ENCODE measurements at places on chromosomes 2 and 18.
A peak's percentile ranks its signal among the peaks of the same experiment; 100 is the strongest.

DNA sequence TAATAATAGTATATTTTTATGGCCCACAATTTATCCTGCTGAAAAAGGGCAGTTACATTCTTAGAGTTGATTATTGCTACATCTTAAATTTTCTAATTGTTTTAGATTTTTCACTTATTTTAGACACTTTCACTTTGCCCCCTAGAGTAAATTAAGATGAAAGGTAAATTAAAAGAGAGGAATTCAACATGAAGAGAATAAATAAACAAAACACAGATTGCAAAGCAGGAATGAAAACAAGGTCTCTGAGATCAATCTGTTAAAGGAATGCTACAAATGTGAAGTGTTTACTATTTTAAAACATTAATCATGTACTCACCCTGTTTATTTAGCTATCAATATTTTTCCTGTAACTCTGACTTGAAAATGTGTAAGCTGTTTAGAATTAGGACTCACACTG, 113.5 kb upstream of the ETAA1 start:
- DNase-seq = no peak

DNA sequence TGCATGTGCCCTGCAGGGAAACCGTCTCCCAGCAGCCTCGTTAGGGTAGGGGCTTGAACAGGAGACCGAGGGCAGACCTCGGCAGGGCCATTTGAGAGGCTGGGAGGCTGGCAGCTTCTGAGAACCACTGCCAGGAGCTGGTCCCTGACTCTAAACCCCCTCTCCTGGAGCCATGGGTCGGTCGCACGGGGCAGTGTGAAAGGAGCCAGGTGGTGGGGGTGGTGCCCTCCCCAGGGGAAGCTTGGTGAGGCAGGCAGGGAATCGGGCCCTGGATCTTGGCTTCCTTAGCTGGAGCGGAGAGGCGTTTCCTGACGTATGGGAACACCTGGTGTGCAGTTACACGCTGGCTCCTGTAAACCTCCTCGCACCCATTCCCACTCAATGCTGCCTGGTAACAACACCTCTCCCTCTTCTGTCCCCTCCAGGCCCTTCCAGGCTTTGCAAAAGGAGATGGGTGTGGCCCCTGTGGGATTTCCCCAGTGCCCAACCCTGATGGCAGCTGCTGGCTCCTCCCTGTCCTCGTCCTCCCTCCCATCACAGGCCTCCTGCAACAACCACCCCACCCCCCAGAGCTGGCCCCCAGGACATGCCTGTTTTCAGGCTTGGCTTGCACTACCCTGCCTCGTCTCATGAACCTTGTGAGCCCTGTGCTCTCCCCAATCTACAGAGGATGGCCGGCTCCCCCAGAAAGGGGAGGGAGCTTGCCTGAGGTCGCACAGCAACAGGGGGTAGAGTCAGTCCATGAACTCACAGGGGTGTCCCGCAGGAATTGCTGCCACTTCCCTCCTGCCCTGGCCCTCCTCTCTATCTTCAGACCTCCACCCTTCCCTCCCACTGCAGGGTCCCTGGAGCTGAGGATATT, 24.4 kb downstream of the ADRA2B start:
- DNase-seq = peak; percentile 23

DNA sequence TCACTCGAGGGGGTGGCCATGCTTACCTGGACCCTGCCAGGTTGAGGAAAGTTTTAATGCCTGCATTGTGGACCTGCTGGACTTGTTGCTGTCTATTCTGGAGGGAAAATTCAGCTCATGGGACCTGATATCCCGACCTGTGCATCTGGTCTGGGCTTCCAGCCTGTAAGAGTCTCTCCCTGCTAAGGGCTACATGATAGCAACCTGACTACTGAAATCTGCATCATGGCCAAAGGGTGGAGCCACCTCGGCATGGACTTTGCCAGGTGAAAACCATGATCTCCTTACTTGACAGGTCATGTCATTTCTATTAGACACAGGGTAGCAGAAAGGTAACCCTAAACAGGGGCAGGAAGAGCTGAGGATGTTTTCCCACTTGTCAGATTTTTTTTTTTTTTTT, 12.9 kb upstream of the SLC66A3 start:
- DNase-seq = no peak

GRCh38 chr2:126495189-126495588, 160.8 kb upstream of the GYPC start:
- no peak for DNase-seq

DNA sequence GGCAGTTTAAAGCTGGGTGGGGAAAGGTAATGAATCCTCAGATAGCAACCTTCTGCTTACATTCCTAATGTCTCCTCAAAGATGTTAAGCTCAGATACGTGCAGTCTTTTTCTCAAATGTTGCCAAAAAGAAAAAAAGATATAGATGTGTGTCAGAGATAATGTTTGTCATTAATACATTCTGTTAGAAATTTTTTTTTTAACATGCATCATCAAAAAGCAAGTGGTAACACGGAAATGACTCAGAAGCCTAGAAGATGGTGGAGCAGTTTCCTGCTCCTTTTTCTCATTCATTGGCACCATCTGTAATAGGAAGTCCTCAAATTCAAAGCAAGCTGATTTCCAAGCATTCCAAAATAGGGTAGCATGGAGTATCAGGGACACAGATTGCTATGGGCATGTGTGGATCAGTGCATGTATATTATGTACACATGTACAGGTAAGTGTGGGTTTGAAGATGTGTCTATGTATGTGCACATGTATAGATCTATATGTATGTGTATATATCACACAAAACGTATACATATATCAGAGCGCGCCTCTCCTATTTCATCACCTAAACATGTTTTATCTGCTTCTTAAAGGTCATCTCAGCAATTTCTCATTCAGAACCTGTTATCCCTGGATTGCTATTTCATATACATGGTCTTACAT, 79.9 kb upstream of the ITGB6 start:
- DNase-seq = peak; percentile 76

DNA sequence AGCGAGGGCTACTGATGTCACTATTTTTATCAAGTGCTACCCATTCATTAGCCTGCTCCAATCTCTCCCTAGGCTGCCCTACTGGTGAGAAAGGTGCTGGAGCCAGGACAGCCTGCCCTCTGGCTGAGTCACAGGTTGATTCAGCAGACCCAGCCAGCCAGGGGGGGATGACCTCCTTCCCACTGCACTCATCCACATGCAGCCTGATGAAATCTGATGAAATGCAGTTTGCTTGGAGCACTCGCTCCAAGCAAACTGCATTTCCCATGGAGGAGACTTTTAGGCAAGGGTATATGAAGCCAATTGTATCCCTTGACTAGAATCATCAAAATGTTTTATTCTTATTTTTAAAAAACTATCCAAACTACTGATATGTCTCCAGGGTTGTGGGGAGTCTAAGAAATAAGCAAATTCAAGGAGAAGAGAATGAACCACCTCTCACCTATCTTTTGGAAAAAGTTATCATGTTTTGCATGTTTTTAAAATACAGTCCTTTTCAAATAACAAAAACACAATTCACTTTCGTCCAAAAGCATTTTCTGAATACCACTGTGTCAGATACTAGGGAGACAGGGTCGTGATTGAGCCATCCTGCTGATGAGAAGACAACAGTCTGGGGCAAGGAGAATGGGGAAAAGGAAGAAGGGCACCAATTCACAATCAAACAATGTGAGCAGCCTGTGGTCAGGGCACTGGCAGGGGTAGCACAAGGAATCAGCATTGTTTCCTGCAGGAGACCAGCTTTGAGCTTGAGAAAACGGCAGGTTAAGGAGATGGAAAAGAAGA, 128.3 kb downstream of the AFF3 start:
- peak; percentile 40 for DNase-seq

GRCh38 chr2:104043864-104044263, 810.1 kb upstream of the POU3F3 start:
- DNase-seq = no peak

- DNase-seq = no peak
Observed at GRCh38 chr2:12304564-12305171, 412.1 kb upstream of the TRIB2 start.

DNA sequence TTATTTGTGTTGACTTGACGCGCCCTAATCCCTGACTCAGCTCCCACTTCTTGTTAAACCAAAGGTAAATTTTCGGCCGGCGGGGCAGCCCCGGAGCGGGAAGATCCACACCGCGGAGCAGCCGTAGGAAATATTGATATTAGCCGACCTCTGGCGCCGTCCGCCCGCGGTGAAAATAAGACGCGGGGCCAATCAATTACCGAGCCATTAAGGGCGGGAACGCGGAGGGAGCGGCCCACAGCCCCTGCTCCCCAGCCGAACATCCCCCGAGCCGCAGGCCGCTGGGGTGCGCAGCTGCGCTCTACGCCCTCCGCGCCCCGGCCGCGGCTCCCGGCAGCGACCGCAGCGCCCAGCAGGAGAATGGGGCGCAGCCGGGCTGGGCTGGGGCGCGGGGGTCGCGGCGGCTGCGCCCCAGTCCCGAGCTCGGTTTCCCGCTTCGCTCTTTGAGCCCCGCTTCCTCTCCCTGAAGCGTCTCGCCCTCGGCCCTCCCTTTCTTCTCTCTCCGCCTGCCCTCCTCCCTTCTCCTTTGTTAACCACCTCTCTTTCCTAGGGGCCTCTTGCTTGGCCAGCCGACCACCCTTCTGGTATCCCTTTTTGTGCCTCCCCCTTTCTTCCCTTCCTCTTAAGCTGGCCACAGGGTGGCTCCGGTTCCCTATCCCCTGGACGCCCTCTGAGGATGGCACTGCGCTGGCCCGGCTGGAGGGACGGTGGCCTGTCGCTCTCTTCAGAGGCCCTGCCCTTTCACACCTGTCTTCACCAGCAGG, 40.9 kb downstream of the CELF4 start:
- DNase-seq = no peak

GRCh38 chr2:100412466-100412865, 5.0 kb downstream of the CHST10 start:
- DNase-seq = no peak

DNA sequence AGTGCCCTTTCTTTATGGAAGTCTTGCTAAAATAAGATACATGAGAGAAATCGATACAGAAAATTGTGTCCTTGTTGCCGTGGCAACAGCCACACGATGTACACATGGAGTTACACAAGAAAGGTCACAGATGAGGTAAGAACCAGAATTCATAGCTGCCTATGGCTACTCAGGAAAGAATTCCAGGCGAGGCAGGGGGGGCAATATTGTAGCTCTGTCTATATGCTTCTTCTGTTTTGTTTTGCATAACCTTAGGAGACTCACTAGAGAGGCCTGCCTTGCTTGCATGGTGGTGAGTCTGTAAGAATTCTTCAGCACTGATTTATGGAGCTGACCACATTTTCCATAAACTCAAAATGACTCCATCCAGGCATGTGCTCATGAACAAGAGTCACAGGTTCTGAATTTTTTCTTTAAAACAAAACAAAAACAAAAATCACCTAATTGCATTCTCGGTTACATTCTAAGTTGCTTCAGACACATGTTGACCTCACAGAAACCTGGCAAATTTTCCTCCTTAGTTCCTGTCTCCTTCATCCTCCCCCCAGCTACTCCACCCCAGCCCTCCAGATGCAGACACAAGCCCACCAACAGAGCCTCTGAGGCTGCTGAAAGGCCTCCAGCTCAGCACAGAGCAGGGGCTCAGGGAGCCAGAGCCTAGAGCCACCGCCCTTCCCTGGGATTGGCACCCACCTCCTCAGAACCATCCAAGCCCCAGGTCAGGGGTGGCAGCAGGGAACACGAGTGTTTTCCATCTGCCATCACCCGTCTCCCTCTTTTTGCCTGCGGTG, 183.5 kb downstream of the ANTXR1 start:
- peak; percentile 43 for DNase-seq

Measured in epithelial cell of esophagus (primary cell).